ENCODE measurements at places on chromosomes 7 and 10.

DNA sequence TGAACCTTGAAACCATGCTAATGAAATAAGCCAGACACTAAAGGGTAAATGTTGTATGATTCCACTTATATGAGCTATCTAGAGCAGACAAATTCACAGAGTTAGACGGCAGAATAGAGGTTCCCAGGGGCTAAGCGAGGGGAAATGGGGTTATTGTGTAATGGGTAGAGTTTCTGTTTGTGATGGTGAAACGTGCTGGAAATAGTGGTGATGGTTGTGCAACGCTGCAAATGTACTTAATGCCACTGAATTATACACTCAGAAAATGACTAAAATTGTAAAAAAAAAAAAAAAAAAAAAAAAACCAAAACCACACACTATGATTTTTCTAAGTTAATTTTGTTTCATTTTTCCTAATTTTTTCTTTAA is 30.0 kb downstream of the SFXN4 start:
- DNase-seq = no peak

DNA sequence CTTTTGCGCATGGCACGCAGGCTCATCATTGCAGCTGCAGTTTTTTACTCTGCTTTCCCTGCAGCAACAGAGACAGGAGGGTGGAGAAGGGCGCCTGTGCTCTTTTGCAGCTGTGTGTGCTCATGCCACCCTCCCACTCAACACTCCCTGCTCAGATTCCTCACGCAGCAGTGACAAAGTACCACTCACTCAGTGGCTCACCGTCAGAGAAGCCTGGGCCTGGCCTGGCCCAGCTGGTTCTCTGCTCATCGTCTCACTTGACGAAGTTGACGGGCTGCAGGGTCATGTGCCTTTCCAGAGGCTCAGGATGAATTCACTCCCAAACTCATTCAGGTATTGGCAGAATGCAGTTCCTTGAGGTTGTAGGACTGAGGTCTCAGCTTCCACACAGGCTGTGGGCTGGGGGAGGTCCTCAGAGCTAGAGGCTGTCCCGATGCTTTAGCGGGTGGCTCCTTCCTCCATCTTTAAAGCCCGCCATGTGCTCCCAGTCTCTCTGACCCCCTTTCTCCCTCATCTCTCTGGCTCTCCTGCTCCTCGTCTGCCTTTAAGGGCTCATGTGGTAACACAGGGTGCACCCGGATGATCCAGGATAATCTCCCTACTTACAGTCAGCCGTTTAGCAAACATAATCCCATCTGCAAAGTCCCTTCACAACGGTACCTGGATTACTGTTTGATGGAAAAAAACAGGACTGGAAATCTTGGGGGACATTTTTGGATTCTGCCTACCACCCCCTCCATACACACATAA is 25.8 kb downstream of the PTPRE start:
- DNase-seq = no peak

- DNase-seq = no peak
These were observed 32.1 kb downstream of the ADCYAP1R1 start for GRCh38 chr7:31084226-31084625.

- DNase-seq = no peak
These were observed 251.8 kb upstream of the ADARB2 start for GRCh38 chr10:1989090-1989489.
